ENCODE measurements at places on chromosomes 4 and X.

GRCh38 chr4:81348086-81348777, 123.5 kb downstream of the RASGEF1B start:
- DNase-seq: no peak

GRCh38 chr4:87103691-87104187, 116.7 kb downstream of the KLHL8 start:
- peak; percentile 66 for DNase-seq

DNA sequence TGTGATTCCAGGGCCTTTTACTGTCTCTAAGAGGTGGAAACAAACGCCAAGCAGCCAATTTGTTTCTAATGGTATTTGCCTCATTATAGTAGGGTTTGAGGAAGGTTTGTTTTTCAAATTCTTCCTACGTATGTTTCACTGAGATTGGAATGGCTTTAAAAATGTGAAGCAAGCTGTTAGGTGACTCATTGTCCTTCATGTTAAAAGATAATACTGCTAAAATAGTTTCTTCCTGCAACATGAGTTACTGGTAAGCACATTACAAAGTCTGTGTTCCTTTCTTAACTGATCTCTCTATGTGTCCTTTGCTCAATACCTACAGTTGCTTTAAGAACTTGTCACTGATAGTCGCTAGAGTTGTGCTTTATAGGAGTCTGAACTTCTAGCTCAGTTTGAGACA, 1183.9 kb downstream of the RPA4 start:
- DNase-seq: no peak

GRCh38 chr4:170425040-170425439, 335.3 kb upstream of the AADAT start:
- no peak for DNase-seq

- no peak for DNase-seq
Observed at GRCh38 chrX:46792810-46793188, 33.9 kb upstream of the SLC9A7 start.

DNA sequence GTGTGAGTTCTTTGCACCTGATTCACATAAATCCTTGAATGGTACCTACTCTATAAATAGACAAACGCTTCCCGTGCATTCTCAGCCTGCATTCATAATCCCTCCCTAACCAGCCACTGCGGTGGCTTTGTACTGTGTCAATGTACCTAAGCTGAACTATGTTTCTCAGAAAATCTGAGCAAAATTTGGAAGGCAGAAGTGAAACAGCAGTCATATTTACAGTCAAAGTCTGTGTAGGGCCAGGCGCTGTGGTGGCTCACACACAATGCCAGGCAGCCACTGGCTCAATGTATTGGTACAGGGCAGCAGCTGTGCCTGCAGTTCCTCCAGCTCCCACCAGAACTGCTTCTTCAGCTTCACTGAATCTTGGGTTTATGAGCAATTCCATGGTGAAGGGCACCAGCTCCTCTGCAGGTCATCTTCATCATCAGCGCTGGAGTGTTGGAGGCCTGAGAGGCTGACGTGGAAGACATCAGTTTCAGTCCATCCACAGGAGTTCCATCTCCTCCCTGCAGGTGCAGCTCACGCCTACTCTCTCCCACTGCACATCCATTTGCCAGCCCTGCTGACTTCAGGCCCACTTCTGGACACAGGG, 32.3 kb upstream of the IRF2 start:
- DNase-seq: no peak

DNA sequence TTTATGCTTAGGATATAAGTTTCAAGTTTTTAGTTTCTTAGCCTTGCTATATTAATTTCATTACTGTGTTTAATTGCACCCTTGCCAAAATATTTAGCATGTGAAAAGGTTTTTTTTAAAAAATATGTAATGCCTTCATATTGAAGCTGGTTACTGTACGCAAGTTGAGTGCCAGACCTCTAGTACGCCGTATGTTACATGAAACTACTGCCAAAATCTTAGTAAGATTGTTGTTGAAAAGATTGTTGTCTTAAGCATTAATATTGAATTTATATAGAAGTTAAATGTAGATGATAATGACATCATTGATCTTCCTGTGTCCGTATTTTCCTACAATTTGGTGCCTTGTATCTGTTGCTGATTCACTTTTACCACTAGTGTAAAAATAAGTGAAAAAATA, 37.1 kb downstream of the FAM133A start:
- no peak for DNase-seq

- no peak for DNase-seq
Observed at GRCh38 chr4:738781-739280, 33.2 kb downstream of the PCGF3 start.

GRCh38 chr4:41212616-41213203, 1.6 kb downstream of the APBB2 start:
- peak; percentile 74 for DNase-seq

DNA sequence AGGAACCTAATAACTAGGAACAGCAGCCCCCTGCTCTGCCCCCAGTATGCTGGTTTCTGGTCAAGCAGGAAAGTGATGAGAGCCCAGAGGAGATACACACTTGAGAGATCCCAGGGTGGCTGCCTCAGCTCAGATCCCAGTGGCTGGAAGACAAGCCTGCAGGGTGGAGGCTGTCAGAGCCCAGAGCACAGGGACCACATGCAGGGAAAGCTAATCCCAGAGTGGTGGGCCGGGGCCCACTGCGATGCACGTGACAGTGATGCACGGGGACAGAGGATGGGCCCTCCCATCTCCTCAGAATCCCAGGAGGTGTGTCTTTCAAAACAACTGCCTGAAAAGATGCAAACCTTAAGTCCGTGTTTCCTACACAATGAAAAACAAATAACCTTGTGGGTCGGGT, 29.1 kb upstream of the CRMP1 start:
- no peak for DNase-seq

DNA sequence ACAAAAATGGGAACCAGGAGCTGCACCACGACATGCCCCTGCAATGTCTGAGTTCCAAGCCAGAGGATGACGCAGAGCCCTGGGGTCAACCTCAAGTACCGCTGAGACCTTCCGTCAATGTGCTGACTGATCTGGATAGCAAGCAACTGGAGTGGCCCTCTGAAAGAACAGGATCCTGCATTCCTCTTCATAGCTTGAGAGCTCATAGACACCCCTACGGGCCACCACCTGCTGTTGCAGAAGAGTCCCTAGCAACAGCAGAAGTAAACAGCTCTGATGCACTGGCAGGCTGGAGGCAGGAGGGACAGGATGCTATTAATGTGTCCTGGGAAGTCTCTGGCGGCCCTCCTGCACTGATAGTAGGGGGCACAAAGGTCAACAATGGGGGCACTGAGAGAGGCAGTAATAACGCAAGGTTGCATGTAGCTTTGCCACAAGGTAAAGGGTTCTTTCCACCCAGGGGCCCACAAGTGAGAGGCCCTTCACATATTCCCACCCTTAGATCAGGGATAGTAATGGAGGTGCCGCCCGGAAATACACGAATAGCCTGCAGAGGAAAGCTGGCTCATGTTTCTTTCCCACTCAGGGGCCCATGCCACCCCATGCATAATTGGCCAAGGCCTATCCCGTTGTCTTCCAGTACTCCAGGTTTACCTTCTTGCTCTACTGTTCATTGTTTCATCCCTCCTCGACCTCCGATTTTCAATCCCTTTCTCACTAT, 1.3 kb downstream of the PRR32 start:
- DNase-seq: no peak

DNA sequence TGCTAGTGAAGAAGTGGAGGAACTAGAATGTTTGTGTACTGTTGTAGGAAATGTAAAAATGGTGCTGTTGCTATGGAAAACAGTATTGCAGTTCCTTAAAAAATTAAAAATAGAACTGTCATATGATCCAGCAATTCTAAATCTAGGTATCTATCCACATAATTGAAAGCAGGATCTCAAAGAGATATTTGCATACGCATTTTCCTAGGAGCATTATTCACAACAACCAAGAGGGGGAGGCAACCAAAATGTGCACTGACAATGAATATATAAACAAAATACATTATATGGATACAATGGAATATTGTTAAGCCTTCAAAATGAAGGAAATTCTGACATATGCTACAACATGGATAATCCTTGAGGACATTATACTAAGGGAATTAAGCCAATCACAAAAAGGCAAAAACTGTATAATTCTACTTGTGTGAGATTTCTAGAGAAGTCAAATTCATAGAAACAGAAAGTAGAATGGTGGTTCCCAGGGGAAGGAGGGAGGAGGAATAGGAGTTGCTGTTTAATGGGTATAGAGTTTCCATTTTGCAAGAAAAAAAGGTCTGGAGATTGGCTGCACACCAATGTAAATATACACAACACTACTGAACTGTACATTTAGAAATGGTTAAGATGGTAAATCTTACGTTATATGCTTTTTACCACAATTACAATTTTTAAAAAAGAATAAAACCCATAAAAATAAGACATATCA, 35.6 kb upstream of the KCNE5 start:
- no peak for DNase-seq

- no peak for DNase-seq
Observed at GRCh38 chr4:166658585-166658984, 575.7 kb downstream of the SPOCK3 start.

DNA sequence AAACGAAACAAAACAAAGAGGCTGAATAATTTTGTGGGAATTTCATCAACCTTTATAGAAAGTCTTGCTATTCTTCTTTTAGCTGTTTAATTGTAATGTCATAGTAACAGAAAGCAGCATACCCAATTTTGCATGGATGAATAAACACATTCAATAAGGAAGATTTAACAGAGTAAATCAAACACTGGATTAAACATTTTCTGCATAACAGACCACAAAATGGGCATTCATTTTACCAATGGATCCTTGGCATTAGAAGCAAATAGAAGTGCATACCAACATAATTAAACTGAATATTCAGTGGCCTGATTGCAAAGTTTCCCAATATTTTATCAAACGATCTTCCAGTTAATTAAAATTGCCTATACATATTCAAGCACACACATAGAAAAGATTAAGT, 4.4 kb upstream of the CHM start:
- no peak for DNase-seq

DNA sequence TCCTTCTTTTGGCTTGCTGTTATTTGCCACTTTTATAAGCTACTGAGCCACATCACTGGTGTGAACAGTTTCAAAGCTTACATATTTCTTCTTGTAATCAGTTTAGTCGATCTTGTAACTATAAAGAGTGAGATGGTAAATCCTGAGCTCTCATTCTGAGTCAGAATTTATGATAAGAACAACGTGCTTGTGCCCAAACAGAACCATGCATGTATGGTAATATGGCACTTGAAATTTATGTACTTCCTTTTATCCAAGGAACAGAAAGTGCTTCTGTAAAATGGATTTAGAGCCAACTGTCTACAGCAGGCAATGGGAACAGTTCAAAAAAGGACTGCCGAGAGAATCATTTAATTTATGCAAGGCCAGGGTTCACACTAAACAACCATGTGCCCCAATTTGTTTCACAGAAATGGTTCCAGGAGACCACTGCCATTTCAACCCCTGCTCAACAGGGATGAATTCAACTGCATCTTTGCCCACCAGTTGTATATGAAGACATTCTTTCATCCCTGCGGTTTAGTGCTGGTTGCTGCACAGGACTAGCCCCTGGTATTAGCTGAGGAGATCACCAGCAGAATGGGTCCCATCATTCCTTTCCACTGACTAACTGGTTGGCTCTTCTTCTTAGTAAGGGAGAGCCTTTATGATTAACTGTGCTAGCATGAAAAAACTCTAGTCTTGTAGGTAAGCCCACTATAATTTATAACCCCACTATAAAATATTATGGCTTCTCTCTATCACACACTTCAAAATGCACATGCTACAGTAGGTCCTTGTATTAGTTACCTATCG, 162.9 kb upstream of the PGRMC2 start:
- no peak for DNase-seq

GRCh38 chr4:7398104-7398423, 36.7 kb downstream of the PSAPL1 start:
- peak; percentile 9 for DNase-seq

DNA sequence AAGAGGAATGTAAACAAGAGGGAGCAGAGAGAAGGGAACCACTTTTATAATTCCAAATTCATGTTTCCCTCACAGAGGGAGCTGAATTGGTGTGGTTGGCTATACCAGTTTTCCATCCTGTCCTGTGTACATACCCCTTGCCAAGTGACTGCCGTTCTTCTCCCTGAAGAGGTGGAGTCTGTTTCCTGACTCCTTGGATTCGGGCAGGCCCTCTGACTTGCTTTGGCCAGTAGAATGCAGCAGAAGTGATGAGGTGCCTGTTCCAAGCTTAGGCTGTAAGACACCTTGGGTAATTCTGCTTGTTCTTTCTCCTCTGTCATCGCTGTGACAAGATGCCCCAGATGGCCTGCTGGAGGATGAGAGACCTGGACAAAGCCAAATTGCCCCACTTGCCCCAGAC, 124.7 kb downstream of the UCHL1 start:
- DNase-seq: no peak

GRCh38 chr4:3305610-3306371, 13.0 kb downstream of the RGS12 start:
- DNase-seq: no peak

DNA sequence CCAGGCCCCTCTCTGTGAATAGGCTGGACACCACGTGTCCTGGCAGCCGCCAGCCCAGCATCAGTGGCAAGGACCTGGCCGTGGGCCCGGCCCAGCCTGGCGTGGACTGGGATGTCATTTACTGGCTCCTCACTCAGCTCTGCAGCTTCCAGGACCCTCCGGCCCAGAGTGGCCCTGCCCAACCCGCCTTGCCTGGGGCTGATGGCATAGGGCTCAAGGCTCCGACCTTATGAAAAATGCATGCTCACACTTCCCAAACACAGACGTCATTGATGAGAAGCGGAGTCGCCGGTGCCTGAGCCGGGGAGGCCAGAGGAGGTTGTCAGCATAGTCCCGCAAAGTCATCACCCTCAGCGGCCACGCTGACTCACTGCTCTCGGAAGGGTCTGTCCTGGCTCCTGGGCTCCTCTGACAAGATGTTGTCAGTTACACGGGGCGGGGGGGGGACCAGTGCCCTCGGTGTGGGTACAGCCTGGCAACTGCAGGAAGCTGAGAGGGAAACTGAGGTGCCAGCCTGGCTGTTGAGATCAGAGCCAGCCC, 14.3 kb downstream of the CFAP99 start:
- DNase-seq: peak; percentile 72

GRCh38 chr4:8093587-8094274, 64.9 kb downstream of the ABLIM2 start:
- no peak for DNase-seq

- no peak for DNase-seq
Observed at GRCh38 chr4:146132445-146132844, 43.1 kb upstream of the LSM6 start.

DNA sequence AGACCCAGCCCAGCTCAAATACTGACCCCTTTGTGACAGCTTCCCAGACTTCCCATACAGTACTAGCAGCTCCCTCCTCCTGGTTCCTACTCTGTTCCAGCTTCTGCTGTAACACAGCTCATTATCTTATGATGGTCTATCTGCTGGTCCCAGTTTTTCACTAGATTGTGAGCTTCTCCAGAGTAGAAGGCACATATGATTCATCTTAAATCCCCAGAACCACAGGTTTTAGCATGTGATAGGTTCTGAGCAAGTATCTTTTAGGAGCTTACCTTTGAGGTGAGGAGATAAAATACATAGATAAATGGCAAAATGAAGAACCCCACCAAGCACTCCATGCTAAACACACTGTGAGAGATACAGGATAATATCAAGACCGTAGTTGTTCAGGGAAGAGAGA, 27.6 kb upstream of the ANXA3 start:
- DNase-seq: no peak

All from brain microvascular endothelial cell (primary cell).